ENCODE measurements at places on chromosomes 7 and 10.

DNA sequence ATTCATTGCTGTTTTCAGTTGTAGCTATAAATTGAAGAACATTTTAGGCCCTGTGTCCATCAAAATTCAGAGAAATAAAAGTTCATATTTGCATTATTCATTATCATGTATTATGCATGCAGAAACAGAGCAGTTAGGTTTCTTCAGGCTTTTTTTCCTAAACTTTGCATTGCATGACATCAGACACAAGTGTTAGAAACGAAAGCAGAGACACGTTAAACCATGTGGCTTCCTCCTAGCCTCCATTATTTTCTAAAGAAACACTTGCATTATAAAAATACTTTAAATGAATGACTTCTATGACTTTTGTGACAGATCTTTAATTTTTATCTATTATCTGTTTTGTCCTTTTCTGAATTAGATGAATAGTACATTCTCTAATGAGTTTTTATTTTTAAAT lies 8.8 kb upstream of the EBLN1 start:
- no peak for DNase-seq

DNA sequence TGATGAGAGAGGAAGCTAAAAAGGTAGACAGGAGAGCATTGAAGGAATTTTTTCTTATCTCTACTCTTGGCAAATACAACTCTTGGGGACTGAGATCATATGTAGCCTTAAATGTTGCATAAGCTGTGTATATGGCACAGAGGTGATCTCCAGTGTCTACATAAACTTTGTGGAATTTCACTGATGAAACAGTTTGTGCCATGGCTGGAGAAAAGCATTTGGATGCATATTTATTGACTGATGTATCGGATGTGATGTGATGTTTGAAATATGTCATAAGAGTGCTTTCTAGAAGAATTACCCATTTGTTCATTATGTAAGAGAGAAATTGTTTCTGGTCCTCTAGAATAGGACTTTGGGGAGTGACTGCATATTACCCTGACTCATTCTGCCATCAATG lies 244.9 kb upstream of the LRRTM3 start:
- DNase-seq, result no peak

DNA sequence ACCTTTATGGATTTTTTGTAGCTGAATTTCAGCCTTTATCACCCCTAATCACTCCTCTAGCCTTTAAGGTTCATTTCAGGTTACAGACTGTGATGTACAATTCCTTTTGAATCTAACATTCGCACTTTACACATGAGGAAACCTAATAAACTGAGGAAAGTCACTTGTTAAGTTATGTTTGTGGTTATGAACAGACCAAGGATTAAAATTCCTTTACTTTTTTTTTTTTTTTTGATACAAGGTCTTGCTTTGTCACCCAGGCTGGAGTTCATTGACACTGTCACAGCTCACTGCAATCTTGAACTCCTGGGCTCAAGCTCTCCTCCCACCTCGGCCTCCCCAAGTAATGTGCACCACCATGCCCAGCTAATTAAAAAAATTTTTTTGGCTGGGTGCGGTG lies 3.6 kb downstream of the MCU start:
- no peak for DNase-seq

GRCh38 chr10:70320751-70321150 lies 36.9 kb upstream of the NPFFR1 start:
- no peak for DNase-seq

DNA sequence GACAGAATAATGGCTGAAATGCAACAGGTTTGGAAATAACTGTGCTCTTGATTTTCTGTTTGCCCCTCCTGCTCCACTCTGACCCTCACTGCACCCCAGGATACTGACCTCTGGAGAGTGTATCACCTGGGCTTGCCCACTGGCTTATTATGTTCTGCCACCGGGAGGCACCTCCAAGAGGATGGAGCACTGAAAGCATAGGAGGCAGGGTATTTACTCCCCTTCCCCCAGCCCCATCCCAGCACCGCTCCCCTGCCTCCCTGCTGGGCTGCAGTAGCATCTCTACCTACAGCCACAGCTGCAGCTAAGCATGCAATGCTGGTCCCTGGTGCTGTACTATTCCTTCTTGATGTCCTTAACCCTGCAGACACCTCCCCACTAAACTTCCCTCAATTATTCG lies 26.4 kb downstream of the RAB11FIP2 start:
- DNase-seq, result no peak

DNA sequence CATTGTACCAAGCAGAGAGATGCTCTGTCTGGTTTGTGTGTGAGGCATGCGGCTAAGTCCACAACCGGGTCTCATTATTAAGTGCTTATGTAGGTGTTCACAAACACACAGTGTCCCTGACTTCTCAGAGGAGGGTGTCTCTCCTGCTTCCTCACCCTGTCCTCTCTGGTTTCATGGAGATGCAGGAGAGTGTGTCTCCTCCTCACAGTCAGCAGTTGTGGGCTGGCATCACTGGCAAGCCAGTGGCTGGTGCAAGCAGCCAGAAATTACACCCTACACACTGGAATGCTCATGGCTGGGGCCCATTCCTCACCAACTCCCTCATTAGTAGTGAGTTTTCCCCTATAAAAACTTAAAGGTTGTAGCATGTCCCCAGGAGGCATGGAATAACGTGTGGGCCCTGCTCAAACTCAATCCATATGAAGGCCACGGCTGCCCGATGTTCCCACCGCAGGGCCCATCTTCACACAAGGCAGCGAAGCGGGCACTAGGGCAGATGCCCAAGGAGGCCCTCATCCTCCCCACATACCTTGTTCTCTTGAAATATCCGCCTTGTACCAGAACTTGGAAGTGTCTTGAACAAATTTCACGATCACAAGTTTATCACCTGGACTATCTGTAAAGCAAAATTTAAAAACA lies 280.1 kb downstream of the TNS3 start:
- no peak for DNase-seq

DNA sequence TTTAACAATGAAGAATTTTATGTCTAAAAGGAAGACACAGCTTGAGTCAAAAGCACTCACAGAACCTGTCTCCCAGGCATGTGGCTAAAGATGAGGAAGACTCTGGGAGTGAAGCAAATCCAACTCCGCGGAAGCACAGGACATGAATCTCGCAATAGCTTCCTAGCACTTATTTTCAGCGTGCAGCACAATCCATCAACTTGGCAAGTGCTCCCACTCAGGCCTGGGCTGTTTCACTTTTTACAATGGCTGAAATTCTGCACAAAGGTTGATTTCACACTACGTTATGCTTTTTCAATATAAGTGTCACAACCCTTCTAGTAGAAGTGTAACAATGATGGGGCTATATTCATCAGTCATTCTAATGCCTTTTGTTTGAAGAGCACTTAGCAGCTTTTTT lies 180.2 kb downstream of the XPNPEP1 start:
- DNase-seq, result no peak

GRCh38 chr10:79322616-79323543 lies 24.4 kb upstream of the PPIF start:
- no peak for DNase-seq

DNA sequence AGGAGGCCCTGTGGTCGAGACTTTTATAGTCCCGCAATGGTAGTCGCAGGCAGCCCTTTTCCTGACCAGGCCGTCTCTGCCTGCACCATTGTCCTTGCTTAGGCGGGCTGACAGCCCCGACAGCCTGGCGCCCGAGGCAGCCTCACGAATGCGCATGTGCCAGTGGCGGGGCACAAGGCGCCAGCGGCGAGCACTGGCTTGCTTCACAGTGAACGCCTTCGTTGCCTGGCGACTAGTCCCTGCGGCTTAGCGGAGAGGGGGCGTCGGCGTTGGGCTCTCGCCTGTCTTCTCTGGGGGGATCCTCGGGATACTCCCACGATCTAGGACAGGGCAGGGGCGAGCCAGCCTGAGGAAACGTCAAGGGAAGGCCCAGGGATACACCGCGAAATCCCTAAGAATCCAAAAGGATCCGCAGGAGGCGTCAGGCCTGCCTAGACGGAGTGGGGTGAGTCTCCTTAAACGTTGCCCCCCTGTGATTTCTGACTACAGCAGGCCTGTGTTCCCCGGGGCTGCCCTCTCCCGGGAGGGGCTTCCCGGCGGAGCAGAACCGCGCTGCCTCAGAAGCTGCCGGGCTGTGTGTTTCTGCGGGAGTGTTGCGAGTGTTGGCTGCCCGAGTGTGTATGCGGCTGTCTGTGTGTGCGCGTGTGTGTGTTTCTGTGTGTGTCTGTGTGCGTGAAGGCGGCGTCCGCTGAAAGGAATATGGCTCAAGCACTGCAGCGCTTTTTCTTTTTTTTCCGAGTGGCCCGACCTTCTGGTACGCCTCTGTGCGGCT lies 20.5 kb upstream of the ZNF273 start:
- DNase-seq, result peak; percentile 79

DNA sequence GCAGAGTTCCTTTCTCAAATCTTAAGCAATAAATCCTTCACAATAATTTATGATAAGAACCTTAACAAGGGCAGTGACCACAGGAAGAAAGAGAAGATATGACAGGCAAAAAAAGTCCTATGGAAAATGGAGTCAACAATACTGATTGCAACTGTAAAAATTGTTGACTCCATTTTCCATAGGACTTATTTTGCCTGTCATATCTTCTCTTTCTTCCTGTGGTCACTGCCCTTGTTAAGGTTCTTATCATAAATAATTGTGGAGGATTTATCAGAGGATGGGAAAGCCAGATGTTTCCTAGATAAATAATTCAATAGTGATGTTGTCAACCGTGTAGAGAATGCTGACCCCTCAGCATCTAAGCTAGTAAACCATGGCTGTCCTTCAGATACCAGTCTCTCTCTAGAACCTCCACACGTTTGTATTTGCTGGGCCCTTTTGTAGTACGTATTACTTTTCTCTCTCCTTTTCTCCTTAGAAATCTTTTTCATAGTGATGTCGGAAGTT lies 172.6 kb upstream of the BET1 start:
- no peak for DNase-seq

DNA sequence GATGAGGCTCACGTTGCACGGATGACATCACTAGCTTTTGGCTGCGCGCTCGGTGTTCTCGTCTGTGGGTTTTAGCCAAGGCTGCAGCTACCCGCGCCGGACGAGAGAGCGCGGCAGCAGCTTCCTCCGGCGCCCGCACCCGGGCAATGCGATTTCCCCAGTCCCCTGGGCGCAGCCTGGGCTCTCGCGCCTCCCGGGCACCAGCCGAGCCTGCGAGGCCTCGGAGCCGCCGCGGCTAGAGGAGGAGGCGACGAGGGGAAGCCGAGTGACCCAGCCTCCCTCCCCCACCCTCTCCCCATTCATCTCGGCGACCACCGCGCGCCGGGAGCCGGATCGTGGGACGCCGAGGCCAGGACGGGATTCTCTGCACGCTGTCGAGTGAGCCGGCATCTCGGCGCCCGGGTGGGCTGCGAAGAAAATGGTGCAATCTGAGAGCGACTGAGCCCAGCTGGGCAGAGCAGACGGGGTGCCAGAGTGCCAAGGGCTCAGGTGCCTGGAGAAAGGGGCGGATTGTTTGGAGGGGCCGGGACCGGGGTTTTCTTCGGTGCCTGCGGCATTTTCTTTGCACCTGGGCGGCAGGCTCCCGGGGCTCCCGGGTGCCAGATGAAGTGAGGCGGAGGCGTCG lies 1.2 kb upstream of the TMEM178B start:
- DNase-seq, result peak; percentile 93

- DNase-seq, result no peak
These were observed 22.1 kb downstream of the ACSL5 start for GRCh38 chr10:112395809-112396530.

DNA sequence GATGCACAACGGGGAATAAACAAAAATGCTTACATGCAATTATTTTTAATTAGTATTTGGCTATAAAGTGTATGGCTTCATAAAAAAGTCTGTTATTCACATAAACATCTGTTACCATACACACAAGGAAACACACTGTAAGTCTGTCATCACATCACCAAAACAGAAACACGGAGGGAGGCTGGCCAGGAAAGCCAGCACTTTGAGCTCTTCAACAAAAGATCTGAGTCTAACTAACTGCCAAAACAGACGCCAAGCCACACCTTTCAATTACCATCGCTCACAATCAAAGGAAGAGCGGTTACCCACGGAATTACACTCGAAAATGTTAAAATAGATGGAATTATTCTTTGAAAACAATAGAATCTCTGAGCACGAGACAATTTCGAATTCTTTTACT lies 49.2 kb upstream of the MGMT start:
- no peak for DNase-seq

DNA sequence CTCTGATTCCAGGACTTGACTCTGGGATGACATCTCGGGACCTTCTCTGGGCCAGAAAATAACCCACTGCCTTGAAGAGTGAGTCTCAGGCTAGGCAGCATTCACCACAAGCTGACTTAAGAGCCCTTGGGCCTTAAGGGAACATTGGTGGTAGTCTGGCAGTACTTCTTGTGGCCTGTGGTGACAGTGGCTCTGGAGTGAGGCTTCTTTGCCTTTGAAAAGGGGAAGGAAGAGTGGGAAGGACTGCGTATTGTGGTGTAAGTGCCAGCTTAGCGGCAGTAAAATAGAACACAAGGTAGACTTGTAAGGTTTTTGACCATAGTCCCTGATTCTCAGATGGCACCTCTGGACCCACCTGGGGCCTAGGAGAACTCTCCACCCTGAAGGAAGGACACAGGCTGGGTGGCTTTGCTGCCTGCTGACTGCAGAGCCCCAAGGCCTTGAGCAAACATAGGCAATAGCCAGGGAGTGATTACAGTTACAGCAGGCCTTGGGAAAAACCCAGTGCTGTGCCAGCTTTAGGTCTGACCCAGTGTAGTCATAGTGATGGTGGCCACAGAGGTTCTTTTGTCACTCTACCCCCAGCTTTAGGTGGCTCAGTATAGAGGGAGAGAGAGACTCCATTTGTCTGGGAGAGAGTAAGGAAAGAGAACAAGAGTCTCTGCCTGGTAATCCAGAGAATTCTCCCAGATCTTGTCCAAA lies 483.9 kb downstream of the SH2D4B start:
- DNase-seq, result no peak

- no peak for DNase-seq
These were observed 25.0 kb downstream of the RGS10 start for GRCh38 chr10:119517235-119518141.

- no peak for DNase-seq
These were observed 259.9 kb downstream of the FGFR2 start for GRCh38 chr10:121338206-121338980.

DNA sequence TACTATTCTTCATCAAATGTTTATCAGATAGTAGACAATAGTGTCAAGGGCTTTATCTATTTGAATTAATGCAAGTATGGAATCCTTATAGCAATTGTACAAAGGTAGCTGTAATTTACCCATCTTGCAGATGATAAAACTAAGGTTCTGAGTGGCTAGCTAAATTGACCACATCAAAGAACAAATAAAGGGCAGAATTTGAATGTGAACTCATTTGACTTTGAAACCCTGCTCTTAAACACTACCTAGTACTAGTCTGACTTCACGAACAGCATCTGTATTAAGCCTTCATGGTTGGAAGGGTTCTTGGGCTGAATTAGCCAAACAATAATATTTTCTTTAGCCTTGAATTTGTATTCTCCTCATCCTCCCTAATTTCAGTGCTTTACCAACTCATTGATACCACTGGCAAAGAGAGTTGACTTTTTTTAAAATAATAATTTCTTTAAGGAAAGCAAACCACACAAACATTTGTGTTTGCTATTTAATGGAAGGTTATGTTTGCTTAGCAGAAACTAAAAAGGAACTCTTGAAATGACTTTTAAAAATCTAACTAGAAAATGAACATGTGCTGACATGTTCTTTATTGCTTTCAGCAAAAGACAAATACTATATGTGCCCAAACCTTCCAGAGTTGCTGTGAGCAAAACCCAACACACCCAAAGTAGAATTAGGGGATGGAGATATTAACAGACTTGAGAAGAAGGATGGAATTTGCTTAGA lies 322.6 kb downstream of the RNLS start:
- DNase-seq, result no peak

All from cerebellar cortex (tissue), 1 donor.